ENCODE measurements at places on chromosomes 4 and X. TPM values are rescaled to one million over a fixed set of nuclear protein-coding genes. Genes with fewer than 3 reads are reported as not detected.

Gene CFAP47
- not detected for total RNA-seq

Gene PHEX
- 0.08 TPM for total RNA-seq

Gene GLRA2
- not detected for total RNA-seq

Gene BEX3
- total RNA-seq = 75.5 TPM

DNA sequence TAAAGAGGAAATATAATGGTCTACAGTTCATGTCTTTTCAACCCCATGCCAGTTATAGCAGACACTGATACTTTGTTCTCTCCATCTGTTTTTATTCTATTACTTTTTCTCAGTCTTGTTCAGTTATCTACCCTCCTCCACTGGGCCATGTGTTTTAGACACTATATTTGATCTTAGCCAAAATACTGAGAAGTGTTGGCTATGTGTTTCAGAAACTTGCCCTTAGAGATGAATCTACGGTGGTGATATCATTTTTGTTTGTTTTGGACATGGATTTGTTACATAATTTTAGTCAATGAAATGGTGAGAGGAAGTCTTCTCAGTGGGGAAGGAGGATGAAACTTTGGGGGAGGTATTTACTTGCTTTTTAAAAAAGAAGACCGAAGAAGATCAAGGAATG, 211.5 kb upstream of the DDX53 start:
- no peak overlapping the region for H3K4me3 ChIP-seq
- H3K36me3 ChIP-seq = no peaks in the 10 kb centered on the region
- no peaks in the 10 kb centered on the region for H3K4me1 ChIP-seq
- DNase-seq = no peak
- no peaks in the 10 kb centered on the region for H3K27me3 ChIP-seq

Gene PDHA1
- total RNA-seq = 116 TPM

Gene CORIN
- total RNA-seq = not detected

GRCh38 chr4:80306260-80306659, 29.3 kb upstream of the CFAP299 start:
- no peaks in the 10 kb centered on the region for H3K36me3 ChIP-seq
- no peak overlapping the region for H3K4me3 ChIP-seq
- H3K27me3 ChIP-seq = no peaks in the 10 kb centered on the region
- no peaks in the 10 kb centered on the region for H3K4me1 ChIP-seq
- H3K27ac ChIP-seq = no peak overlapping the region
- no peak for DNase-seq

GRCh38 chr4:62814510-62815047, 1594.7 kb downstream of the TECRL start:
- no peak overlapping the region for H3K27ac ChIP-seq
- DNase-seq = no peak
- no peaks in the 10 kb centered on the region for H3K27me3 ChIP-seq
- no peaks in the 10 kb centered on the region for H3K4me1 ChIP-seq

Gene SCD5
- 0.59 TPM for total RNA-seq

Gene NFKB1
- 83.7 TPM for total RNA-seq

Gene SPATA18
- total RNA-seq = not detected

DNA sequence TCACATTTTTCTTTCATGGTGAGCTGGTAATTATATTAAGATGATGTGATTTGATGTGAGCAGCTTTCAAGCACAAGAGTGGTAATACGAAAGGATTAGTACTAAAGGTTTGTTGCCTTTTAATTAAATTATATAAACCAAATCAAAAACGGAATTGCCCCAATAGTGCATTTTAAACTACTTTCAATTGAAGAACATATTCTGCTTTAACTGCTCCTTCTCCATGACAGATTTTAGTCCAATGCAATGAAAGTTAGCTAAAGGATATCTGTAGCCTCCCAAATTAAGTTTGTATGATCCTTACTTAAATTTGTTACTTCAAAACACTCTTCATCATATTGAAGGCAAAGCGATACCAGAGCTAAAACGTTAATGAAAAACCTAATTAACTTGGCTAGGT, 447.1 kb upstream of the AMOT start:
- H3K4me1 ChIP-seq = no peaks in the 10 kb centered on the region
- no peaks in the 10 kb centered on the region for H3K27me3 ChIP-seq
- no peak overlapping the region for H3K4me3 ChIP-seq
- no peaks in the 10 kb centered on the region for H3K36me3 ChIP-seq
- DNase-seq = no peak

Gene MUC7
- not detected for total RNA-seq

GRCh38 chrX:68703369-68703768, 55.9 kb downstream of the STARD8 start:
- no peak overlapping the region for H3K4me3 ChIP-seq
- no peak for DNase-seq
- H3K27me3 ChIP-seq = no peaks in the 10 kb centered on the region
- H3K4me1 ChIP-seq = no peaks in the 10 kb centered on the region
- no peak overlapping the region for H3K27ac ChIP-seq

DNA sequence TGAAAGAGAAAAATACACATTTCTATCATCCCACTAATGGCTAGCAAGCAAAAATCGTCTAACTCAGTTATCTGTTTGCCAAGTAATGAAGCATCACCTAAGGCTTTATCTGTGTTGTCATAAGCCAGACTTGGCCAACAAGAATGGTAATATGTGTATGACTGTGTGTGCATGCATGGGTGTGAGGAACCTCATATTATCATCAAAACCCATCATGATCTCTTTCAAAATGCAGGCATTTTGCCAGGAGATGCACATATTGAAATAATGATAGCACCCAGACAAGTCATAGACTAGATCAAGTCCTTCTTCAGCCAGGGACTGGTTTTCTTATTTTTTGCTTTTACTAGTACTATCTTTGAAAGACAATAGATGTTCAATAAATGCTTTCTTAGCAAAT, 172.5 kb upstream of the FMR1 start:
- H3K4me3 ChIP-seq = no peak overlapping the region
- H3K27me3 ChIP-seq = no peaks in the 10 kb centered on the region
- H3K27ac ChIP-seq = no peak overlapping the region

GRCh38 chr4:56907489-56908205, at the start of gene REST:
TSS of gene REST (plus strand) at chr4:56907900. CDS start at chr4:56910639, 2,739 bp downstream.
- no peaks in the 10 kb centered on the region for H3K36me3 ChIP-seq
- H3K27ac ChIP-seq = peak within 1 kb of the TSS; percentile 80
- H3K4me1 ChIP-seq = peaks cover 33% of the 10 kb centered on the region
- peak within 1 kb of the TSS; percentile 92 for H3K4me3 ChIP-seq

Gene PPBP
- not detected for total RNA-seq

Gene OTC
- not detected for total RNA-seq

GRCh38 chr4:25826074-25826752, 36.6 kb downstream of the SEL1L3 start:
- no peaks in the 10 kb centered on the region for H3K36me3 ChIP-seq
- no peak overlapping the region for H3K4me3 ChIP-seq
- no peaks in the 10 kb centered on the region for H3K27me3 ChIP-seq

Gene UGT2A1
- not detected for total RNA-seq

Gene RFC1
- 66.4 TPM for total RNA-seq

Gene CLNK
- 0.13 TPM for total RNA-seq

DNA sequence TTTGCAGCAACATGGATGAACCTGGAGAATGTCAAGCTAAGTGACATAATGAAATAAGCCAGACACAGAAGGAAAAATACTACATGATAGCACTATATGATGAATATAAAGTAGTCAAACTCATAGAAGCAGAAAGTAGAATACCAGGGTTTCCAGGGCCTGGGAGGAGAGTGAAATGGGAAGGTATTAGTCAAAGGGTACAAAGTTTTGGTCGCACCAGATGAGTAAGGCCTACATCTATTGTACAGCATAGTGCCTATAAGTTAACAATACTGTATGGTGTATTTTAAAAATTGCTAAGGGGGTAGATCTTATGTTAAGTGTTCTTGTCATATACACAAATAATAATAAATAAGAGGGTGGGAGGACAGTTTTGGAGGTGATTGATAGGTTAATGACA, 41.5 kb downstream of the ENOX2 start:
- H3K4me3 ChIP-seq = no peak overlapping the region
- no peak overlapping the region for H3K27ac ChIP-seq
- no peaks in the 10 kb centered on the region for H3K36me3 ChIP-seq
- no peaks in the 10 kb centered on the region for H3K27me3 ChIP-seq
- DNase-seq = no peak
- no peaks in the 10 kb centered on the region for H3K4me1 ChIP-seq

Gene KLHL5
- 25.6 TPM for total RNA-seq

GRCh38 chr4:109462297-109462696, 28.7 kb downstream of the SEC24B start:
- DNase-seq = no peak
- H3K27ac ChIP-seq = peak overlapping the region; percentile 18
- no peaks in the 10 kb centered on the region for H3K27me3 ChIP-seq
- no peak overlapping the region for H3K4me3 ChIP-seq

DNA sequence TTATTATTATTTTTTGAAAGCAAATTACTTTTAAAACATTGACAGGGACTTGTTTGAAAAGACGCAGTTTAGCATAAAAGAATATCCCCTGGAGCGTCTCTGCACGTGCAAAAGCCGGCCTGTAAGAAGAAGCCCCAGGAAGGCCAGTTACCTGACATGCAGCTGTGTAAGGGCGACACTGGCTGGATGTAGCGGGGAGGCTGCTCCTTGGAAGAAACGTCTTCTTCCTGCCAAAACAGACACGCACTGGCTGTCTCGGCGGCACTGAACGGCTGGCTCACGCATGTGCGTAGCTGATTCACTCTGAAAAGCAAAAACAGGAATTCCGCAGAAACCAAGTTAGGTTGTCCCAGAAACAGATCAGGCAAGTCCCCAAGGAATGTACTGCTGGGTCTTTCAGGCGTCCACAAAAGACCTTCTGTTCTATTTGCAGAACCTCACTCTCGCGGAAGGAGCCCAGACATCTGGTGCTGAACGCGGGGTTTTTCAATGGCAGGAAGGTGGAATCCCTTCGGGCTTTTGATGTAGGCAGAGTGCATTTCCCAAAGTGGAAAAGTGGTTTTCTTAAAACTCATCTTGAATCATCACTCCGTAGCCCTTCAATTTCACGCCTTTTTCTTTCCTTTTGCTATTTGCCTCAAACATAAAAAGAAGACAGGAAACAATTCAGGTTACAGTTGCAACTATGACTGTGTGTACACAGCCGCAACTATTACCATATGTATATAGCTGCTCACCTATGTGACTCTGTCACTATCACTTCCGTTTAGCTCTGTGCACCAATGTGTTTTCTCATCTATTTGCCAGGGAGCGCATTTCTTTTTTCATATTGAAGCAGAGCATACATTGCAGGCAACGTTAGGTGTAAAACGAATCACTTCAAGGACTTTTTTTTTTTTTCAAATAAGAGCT, 38.1 kb upstream of the ARSH start:
- no peaks in the 10 kb centered on the region for H3K4me1 ChIP-seq
- H3K27ac ChIP-seq = no peak overlapping the region
- H3K27me3 ChIP-seq = no peaks in the 10 kb centered on the region
- DNase-seq = peak; percentile 7
- peak overlapping the region; percentile 30 for H3K4me3 ChIP-seq
- H3K36me3 ChIP-seq = no peaks in the 10 kb centered on the region

DNA sequence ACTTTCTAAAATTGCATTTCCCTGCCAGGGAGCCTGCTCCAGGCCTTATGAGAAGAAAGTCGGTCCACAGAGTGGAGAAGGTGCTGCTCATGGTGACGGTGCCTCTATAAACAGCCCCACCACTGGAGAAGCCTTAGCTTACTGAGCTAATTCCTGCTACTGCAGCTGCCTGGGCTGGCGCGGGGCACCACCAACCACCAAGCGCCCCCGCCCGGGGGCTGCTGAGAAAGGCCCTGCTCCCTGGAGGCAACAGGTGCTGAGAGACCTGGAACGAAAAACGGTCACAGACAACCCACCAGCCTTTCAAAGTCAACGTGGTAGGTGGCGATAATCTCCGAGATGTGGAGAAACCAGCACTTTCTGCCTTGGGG, 2.9 kb downstream of the HCFC1 start:
- H3K4me3 ChIP-seq = peak overlapping the region; percentile 97
- H3K36me3 ChIP-seq = no peaks in the 10 kb centered on the region
- DNase-seq = peak; percentile 58
- H3K27me3 ChIP-seq = no peaks in the 10 kb centered on the region
- peaks cover 30% of the 10 kb centered on the region for H3K4me1 ChIP-seq

Gene STATH
- not detected for total RNA-seq

GRCh38 chr4:157242871-157243270, 22.3 kb downstream of the GRIA2 start:
- H3K4me1 ChIP-seq = no peaks in the 10 kb centered on the region
- no peak overlapping the region for H3K4me3 ChIP-seq
- no peak overlapping the region for H3K27ac ChIP-seq
- H3K27me3 ChIP-seq = no peaks in the 10 kb centered on the region

DNA sequence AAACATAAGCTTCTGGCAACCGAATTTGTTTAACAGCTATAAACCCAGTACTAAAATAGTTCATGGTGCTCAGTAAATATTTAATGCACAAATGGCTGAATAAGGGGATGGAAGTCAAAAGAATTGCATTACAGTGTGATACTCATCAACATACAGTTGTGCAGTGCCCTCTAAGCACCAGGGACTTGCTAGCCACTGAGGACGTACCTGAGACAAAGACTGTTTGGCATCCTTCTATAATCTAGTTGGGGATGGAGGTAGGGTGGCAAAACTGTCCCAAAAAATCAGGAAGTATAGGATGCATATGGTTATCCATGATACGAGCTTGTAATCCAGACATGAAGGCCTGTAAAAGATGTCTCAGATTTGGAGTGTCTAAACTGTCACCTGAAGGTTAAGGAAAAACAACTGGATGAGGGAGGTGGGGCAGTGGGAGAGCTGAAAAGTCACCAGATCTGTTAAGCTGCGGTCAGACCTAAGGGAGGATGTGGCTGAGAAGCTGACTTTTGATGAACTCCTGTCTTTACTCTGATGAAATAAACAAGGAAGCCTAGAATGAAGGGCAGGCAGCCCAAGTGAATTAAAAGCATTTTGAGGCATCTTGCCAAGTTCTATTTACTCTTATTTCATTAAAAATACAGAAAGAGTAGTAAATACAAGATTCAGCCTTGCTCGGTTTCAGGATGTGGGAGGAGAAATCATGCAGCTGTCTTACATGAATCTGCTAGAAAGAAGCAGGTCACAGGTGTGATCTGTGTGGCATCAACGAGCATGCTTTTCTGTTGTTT, 12.0 kb upstream of the CD38 start:
- H3K27me3 ChIP-seq = no peaks in the 10 kb centered on the region
- DNase-seq = peak; percentile 82
- no peak overlapping the region for H3K4me3 ChIP-seq
- peaks cover 43% of the 10 kb centered on the region for H3K4me1 ChIP-seq

Gene MAGEA2B
- not detected for total RNA-seq
